Kidney tubule cell (primary cell): ENCODE measurements at places on chromosomes 7 and 10.

DNA sequence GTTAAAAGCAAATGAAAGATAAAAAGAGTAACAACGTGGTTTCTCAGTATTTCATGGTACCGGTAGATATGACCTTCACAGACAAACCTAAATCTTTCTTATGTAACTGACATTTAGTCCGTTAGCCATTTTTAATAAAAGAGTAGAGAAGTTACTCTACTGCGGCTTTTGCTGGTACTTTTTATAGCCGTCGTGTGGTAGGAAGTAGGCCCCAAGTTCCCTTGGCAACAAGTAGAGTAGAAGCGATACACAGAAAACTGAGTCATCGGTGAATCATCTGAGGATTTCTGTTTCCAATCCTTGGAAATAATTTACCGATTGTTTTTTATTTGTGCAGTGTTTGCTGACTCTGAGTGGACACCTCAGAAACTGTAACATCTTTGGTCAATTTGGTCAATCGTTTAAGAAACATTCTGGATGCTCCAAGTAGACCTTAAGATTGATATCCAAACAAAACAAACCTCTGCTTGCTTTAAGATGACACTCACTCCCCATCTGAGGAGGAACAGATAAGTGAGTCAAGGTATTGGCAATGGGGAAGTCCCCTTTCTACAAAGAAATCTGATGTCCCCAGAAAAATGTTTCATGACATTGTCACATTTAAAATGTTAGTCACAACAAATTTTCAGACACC lies 63.9 kb upstream of the AHR start:
- DNase-seq = peak; percentile 95

GRCh38 chr7:17070231-17070708 lies 188.5 kb upstream of the AGR3 start:
- DNase-seq = no peak

DNA sequence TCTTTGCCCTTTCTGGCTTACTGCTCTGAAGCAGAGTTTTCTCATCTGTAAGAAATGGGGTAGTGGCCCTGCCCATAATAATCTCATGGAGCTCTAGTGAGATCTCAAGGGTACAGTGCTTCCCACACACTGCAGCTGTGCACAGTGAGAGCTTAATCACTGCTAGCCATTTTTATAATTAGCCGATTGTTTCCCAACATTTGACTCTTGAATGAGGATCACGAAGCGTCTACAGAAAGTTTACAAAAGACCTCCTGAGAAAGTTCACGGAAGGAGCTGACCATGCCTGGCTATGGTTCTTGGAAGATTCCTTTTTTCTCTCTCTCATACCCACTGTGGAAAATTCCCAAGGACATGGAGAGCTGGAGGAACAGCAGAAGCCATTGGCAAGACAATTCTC lies 70.4 kb downstream of the FAM171A1 start:
- no peak for DNase-seq

GRCh38 chr7:26900251-26900650 lies 35.9 kb upstream of the SKAP2 start:
- peak; percentile 4 for DNase-seq

DNA sequence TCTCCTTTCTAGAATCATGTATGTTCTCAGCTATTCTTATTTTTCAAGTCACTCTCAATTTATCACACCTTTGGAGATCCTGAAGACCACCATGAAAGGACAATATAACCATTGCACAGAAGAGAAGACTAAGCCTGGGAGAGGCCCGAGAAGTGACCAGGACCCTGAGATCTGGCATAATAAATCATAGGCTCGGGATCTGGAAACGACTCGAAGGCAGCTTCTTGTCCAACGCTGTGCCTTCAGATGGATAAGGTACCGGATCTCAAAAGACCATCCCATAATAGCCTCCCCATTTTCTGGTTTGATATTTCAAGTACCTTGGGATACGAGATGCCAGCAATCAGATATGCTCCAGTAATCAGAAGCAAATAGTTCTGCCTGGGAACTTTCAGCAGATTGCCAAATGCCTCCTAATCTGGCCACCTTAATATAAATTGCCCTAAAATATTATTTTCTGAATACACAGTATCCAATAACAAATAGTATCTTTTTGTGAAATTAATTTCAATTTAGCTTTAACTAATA lies 179.2 kb upstream of the ZMIZ1 start:
- no peak for DNase-seq

- no peak for DNase-seq
These were observed 142.6 kb upstream of the LSM8 start for GRCh38 chr7:118041251-118041878.

GRCh38 chr7:36600314-36600682 lies 124.0 kb downstream of the AOAH start:
- no peak for DNase-seq

GRCh38 chr7:87038993-87039690 lies 20.3 kb downstream of the ELAPOR2 start:
- DNase-seq = peak; percentile 9
